ENCODE measurements at places on chromosomes 12 and 14. TPM values are rescaled to one million over a fixed set of nuclear protein-coding genes. Genes with fewer than 3 reads are reported as not detected.

GRCh38 chr12:117790198-117790597 is 178.6 kb downstream of the KSR2 start:
- DNase-seq, result no peak

DNA sequence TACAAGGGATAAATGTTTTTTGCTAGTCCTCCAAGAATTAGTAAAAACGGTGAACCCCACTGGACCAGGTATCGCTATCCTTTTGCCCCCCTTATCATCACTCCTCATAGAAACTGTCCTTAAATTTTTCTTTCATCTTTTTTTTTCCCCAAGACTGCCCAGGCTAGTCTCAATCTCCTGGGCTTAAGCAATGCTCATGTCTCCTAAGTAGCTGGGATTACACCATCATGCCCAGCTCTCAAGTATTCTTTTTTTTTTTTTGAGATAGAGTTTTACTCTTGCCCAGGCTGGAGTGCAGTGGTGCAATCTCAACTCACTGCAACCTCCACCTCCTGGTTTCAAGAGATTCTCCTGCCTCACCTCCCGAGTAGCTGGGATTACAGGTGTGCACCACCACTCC is 9.7 kb downstream of the IRF2BPL start:
- no peak for DNase-seq

DNA sequence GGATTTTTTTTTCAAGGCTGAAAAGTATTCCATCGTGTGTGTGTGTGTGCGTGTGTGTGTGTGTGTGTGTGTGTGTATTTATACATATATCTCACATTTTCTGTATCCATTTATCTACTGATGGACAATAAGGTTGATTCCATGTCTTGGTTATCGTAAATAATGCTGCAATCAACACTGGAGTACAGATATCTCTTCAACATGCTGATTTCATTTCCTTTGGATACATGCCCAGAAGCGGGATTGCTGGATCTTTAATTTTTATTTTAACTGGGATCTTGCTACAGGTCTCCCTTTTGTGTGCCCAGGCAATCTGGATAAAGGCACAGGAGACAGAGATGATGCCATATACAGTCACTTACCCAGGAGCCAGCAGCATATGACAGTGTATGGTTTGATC is 338.1 kb downstream of the SOX5 start:
- no peak for DNase-seq

DNA sequence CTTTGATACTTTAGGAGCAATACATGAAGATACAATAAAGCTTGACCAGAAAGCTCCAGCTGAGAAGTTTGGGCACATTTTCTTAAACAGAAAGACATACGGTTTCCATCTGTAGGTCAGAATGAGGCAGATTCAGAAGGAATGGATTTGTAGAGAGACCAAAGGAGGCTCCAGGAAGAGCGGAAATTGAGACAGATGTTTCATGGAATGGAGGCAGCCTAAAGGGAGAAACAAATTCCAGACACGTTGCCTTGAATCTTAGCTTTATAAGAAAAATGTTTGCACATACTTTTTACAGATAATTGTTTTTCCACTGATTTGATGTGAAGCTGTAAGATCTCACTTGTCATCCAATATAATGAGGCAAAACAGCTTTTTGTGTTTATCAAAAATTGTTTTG is 24.8 kb downstream of the EPYC start:
- DNase-seq, result no peak

DNA sequence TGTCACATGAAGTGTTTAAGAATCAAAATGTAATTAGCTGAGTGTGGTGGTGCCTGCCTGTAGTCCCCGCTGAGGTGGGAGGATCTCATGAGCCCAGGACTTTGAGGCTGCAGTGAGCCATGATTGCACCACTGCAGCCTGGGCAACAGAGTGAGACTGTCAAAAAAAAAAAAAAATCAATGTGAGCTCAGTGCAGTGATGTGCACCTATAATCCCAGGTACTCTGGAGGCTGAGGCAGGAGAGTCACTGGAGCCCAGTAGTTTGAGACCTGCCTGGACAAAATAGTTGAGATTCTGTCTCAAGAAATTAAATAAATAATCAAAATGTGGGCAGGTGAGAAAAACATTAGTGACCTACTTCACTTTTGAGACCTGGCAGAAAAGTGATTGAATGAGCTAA is 140.0 kb downstream of the MON2 start:
- no peak for DNase-seq

DNA sequence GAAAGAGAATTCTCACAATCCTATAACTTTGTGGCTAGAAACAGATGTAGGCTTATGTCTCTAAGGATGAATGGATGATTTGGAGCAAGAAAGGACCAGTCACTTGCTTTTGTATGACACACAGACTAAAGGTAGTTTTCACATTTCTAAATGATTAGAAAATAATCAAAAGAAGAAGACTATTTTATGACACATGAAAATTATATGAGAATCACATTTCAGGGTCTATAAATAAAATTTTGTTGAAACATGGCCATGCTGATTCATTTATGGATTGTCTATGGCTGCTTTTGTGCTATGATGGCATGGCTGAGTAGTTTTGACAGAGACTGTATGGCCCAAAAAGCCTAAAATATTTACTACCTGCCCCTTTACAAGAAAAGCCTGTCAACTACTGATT is 49.4 kb upstream of the FRMD6 start:
- no peak for DNase-seq

DNA sequence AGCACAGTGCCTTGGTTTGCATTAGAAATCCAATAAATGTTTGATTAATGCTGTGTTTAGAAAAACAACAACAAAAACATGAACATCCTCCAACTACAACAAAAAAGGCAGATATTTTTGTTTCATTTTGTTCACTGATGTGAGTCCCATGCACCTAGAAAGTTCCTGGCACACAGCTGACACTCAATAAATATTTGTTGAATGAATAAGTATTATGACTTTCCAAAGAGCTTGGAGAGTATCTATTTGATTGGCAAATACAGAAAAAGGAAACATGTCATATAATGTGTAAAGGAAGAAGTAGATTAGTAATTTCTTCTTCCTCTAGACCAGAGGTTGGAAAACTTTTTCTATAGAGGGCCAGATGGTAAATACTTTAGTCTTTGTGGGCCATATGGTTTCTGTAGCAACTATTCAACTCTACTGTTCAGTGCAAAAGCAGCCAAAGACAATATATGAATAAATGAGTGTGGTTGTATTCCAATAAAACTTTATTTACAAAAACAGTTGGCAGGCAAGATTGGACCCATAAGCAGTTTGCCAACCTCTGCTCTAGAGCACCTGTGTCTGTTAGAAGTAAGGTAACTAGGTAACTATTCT is 312.3 kb upstream of the DIO2 start:
- no peak for DNase-seq

GRCh38 chr14:99148861-99149610 is 123.0 kb downstream of the BCL11B start:
- no peak for DNase-seq

DNA sequence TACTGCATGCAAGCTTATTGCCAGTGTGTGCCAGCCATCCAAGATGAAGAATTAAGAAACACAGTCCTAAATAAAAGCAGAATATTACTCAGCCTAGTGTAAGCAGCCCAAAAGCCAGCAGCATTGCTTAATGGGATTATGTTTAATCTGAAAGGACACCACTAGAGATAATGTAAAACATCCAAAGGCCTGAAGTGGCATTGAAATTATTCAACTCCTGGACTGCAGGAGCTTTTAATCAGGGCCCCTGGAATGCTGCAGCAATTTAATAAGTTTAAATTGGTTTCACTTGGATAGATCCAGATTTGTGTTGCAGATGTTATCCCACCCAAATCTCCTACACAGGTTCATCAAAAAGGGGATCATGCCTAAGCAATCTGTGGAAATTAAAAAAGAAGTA is 193.0 kb downstream of the C12orf50 start:
- DNase-seq, result no peak

DNA sequence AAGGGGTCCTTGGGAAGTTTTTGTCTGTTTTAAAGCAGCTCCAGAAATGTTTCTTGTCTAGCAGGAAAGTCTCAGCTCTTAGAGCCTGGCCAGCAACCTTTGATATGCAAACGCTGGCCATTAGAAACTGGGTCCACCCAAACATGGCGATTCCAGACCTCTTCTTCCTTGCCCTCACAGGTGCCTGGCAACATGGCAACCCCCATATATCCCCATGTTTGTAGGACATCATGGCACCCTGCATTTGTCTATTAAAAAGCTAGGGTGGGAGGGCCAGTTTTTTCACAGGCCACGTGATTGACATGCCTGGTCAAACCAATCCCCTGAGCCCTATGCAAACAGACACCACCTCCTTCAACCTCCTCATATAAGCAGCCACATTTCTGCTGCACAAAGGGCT is 848.7 kb upstream of the FOXG1 start:
- DNase-seq, result no peak

Gene OAS1
- 4.0 TPM for total RNA-seq

Gene GSC
- 0.43 TPM for total RNA-seq

Gene PLEKHH1
- 2.6 TPM for total RNA-seq

Gene AKAP6
- total RNA-seq, result 249 TPM

Gene EML5
- 0.24 TPM for total RNA-seq

Gene TEX52
- total RNA-seq, result not detected

Gene SIRT4
- total RNA-seq, result 2.4 TPM

Data from cardiac septum (tissue), 1 donor.